ENCODE measurements at places on chromosomes 11 and 22.

- no peak for DNase-seq
Measured at GRCh38 chr11:116049383-116049782, 545.2 kb upstream of the CADM1 start.

- DNase-seq: no peak
Measured at GRCh38 chr11:2836315-2837095, 49.1 kb downstream of the CDKN1C start.

DNA sequence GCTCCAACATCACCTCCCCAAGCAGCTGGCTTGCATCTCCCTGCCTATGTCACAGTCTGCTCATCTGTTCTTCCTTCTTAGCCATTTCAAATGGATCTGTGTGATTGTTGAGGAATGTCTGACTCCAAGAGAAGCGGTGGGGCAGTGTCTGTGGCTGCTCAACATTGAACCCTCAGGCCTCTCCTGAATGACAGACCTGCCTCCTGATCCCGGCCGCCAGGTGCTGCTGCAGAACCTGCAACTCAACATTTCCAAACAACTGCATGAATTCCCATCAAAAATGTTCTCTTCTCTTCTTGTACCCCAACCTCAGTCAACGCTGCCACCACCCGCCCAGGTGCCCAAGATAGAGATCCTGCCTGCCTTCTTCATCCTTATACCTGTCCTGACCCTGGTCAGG, 132.5 kb downstream of the FBXO7 start:
- DNase-seq: no peak

DNA sequence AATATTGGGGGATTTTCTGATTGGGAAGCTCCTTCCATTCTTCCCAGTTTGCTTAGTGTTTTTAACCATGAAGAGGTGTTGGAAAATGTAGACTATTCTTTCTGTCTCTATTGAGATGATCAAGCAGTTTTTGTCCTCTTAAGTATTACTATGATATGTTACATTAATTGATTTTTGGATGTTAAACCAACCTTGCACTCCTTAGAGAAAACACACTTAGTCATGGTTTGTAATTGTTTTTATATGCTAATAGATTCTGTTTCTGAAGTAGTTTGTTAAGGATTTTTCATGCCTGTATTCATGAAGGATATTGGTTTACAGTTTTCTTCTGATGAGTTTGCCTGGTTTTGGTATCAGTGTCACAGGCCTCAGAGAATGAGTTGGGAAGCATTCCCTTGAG, 2.0 kb upstream of the NLRP6 start:
- DNase-seq: no peak

GRCh38 chr11:5626196-5626595, 1.4 kb downstream of the TRIM34 start:
- no peak for DNase-seq

DNA sequence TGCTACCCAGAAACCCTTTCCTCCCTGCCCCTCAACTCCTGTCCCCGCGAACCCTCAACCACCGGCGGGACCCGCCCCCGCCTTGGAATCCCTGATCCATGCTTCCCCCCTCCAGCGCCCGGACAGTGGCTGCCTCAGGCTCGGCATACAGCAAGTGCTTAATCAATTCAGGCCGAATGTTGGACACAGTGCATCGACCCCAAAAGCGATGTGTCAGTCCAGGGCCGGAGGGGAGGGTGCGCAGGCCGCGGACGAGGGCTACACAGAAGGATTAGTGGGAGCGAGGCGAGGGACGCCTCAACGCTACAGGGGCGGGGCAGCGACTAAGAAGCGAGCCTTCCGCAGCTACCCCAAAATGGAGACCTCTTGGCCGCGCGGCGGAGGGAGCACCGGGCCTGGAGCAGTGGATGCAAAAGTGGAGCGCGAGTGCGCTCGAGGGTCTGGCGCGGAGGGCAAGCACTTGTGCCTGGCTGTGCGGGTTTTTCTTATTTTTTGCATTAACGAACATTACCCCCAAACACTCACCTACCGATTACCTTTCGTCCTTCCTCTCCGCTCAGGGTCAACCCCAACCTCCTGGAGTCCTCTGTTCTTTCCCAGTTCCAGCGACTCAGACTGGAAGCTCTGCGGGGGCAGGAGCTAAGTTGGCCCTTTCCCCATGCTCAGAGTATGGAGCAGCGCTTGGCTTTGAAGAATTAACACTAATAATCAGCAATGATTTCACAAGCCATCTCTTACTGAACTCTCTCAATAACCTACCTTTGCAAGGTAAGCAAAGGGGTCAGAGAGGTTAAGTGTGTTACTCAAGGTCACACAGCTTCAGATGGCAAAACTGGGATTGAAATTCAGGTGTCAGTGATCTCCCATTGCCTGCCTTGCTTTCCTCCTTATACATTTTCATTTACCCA, 30.0 kb upstream of the WNT11 start:
- DNase-seq: peak; percentile 20

GRCh38 chr22:46007003-46007847, 30.3 kb upstream of the WNT7B start:
- no peak for DNase-seq

DNA sequence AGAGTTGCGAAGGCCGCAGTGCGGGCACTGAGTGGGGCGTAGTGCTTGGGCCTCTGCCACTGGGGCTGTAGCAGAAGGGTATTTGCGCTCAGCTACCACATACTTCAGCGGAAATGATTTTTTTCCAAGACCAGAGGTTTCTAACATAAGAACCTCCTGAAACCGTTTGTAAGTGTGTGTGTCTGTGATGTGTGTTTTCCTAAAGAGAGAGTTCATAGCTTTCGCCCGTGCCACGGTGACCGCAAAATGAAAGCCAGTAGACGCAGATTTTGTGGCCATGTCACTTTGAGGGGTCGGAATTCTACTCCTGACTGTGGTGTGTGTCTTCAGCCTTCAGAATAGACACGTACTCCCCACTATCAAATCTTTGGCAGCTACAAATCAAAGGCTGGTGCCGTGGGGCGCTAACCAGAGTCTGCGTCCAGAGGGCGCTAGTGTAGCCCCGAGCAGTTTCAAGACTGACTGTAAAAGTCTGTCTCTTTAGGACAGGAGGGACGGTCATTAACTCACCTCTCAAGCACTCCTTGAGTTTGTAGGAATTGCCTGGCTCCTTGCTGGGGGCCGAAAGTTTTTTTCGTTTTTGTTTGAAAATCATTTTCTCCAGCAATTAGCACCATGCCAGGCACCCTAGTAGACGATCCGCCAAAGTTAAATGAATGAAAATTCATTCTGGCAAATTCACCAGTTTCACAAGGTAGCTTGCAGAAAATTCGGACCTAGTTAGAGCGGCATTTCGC, 2.5 kb upstream of the CALCA start:
- DNase-seq: peak; percentile 43

DNA sequence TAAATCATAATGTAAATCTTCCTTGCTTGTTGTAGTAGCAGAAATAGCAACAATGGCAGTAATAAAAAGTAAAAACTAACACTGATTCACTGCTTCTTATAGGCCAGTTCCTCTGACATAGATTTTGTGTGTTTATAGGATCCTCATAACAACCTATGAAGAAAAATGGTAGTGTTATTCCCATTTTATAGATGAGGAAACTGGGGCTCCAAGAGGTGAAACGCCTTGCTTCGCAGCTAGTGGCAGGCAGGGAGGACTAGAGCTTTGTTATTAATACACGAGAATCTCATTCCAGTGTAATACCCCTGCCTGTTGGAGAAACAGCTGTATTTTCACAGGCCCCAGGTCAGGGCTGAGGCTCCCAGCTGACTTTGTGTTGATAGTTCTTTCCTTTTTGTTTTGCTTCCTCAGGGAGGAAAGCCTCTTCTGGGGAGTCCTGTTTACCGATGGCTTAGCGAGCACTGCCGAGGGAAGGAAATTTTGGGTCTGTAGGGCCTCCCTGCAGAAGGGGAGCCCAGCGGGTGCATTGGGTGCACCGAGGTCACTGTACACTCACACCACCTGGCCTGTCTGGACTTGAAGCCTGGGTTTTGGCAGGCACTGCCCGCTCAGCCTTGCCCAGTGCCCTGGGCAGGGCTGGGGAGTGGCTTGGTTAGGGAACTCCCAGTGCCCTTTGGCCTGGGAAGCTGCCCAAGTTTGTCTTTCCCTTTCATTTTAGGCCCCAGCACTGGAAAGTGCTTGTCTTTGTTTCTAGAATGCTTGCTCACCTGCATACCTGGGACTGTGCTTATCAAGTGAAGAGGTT, 13.5 kb downstream of the KIAA1671 start:
- no peak for DNase-seq

DNA sequence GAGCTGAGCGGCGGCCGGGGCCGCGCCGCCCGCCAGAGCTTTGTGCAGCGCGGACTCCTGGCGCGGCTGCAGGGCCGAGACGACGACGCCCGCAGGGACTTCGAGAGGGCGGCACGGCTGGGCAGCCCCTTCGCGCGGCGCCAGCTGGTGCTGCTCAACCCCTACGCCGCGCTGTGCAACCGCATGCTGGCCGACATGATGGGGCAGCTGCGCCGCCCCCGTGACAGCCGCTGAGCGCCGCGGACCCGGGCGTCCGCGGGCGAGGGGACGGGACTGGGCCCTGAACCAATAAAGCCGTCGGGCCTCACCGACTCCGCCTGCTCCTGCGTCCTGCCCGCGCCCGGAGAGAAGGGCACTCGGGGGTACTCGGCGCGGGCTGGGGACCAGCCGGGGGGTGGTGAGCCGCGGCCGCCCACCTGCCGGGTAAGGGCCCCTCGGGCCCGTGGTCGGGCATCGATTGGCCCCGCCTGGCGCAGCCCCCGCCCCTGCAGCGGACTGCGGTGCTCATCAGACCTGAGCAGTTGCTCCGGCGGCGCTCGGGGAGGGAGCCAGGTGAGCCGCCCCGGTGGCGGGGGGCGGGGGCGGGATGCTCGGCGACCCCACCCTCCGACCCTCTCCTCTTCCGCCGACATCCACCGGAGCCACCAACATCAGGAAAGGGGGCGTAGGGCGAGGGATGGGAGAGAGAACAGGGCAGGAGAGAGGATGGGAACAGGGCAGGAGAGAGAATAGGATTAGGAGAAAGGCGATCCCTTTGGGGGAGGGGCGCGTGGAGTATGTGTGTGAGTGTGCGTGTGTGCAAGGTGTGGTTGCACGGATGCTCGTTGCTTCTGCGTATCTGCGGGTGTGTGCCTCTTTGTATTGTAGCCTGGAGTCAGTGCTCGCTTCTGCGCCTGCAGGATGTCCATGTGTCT, at the start of gene TMEM25:
TMEM25 (plus strand) TSS at position 510 of the 914 bp plus-strand sequence. CDS start 610 bp downstream, outside the sequence.
- peak; percentile 62 for DNase-seq

GRCh38 chr11:69141742-69142141, 14.0 kb upstream of the SMIM38 start:
- no peak for DNase-seq

GRCh38 chr11:1307998-1308742, 1.3 kb downstream of the TOLLIP start:
- peak; percentile 15 for DNase-seq

- no peak for DNase-seq
Measured at GRCh38 chr22:29772170-29772641, 5.0 kb downstream of the UQCR10 start.

DNA sequence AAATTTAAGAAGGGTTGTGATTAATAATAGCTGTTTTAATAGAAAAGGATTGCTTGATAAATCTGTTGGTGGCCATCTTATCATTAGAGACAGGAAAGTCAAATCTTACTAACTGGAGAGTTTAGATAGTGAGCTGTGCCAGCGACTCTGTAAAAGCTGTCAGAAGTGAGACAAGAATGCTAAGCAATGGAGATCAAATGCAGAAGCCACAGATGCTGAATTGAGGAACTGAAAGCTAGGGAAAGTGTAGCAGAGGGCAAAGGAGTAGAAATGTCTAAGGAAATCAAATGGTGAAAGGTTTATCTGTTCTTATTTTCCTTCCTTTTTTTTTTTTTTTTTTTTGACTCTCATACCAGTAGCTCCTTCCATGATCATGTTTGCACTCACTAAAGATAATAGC, 13.7 kb downstream of the MS4A13 start:
- DNase-seq: no peak

Data from naive thymus-derived CD8-positive, alpha-beta T cell (primary cell).